Non-pigmented ciliary epithelial cell (primary cell): ENCODE measurements at places on chromosomes 3 and 15.

DNA sequence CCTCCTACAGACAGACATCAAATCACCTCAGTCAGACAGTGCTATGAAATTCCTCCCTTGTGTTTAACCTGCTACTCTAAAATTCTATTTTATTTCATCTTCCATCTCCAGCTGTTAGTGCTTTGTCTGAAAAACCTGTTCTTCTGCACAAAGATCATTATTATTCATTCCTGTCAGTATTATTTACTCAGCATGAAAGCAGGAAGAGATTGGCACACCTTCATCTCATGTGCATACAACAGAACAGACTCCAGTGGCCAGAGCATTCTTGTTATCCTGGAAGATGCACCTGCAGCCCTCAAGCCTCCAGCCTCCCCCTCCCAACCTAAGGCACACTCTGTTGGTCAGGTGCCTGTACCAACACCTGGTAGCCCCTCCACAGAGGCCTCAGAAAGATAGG lies 1.8 kb upstream of the ROPN1B start:
- DNase-seq, result no peak

GRCh38 chr15:52093539-52094510 lies 18.8 kb downstream of the BCL2L10 start:
- DNase-seq, result peak; percentile 66

GRCh38 chr15:77507143-77507897 lies 86.6 kb downstream of the HMG20A start:
- DNase-seq, result no peak

- no peak for DNase-seq
Observed at GRCh38 chr3:38614651-38615352, 34.7 kb downstream of the SCN5A start.

- DNase-seq, result no peak
Observed at GRCh38 chr3:134858441-134859035, 63.5 kb downstream of the EPHB1 start.

DNA sequence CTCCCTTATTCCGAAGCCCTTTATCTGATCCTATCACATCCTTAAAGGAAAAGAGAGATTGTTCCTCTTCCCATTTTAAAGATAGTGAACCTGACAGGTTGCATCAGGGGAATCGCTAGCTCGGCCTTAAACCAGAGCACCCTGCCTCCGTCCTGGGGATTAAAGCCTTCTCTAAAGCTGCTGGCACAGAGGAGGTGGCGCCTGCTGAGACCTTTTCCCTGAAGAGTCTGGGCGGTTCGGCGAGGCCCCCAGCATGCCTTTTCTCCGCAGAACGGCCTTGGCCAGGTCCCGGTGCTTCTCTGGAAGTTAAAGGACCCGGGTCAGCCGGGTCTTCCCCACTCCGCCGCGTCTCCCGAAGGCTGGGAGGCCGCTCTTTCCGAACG lies 593 bp downstream of the FAM219B start:
- no peak for DNase-seq

DNA sequence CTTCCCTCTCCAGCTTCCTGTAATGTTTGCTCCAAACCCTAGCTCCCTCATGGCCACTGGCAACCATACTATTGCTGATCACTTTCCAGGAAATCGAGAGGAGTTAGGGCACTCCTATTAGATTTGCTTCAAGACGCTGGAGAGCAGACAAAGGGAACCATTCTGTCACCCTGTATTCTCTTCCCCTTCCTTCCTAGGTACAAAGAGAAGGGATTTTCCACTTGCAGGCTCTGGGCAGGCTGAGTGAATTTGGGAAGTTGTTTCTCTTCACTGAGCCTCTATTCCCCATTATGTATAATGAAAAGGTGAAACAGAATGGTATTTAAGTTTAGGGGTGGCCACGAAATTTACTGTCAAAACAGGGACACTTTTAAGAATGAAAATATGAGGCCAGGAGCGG lies 99.4 kb upstream of the LPP start:
- no peak for DNase-seq

- peak; percentile 96 for DNase-seq
Observed at GRCh38 chr3:101940521-101941317, 91.4 kb downstream of the NFKBIZ start.

- no peak for DNase-seq
Observed at GRCh38 chr3:170044271-170044670, 6.5 kb downstream of the GPR160 start.

- DNase-seq, result peak; percentile 97
Observed at GRCh38 chr3:140529096-140529495, 148.8 kb upstream of the TRIM42 start.

DNA sequence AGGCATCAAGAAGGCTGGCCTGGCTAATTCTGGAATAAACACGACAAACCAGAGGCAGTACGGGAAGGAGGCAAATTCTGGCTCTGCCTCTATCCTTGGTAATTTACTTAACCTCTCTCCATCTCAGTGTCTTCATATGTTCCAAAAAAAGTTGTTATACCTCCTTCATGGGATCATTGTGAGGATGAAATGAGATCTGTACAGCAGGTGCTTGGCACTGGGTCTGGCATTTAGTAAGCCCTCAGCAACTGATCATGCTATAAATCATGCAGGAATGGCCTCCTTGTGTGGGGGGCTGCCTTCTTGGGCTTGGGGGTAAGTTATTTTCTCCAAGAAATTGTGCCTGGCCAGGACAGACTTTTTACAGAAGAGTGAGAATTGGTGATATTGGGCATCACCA lies 38.3 kb upstream of the TRA2B start:
- DNase-seq, result no peak

GRCh38 chr3:190847436-190847835 lies 15.1 kb downstream of the GMNC start:
- DNase-seq, result no peak

DNA sequence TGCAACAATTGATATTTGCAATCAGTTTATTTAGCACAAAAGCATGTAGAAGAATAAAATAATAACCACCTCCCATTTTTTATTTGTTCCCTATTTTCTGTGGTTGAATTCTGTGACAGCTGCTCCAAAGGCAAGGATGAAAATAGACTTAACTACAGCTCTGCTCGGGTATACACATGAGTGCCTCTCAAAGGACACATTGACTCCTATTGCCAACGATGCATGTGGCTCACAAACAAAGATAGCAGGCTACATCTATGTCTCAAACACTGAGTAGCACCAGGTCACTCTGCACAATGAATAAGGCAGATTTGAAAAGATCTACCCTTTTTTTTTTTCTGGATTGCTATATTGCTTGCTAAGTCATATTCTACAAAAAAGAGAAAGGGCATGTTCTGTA lies 612.9 kb downstream of the ROBO1 start:
- no peak for DNase-seq

DNA sequence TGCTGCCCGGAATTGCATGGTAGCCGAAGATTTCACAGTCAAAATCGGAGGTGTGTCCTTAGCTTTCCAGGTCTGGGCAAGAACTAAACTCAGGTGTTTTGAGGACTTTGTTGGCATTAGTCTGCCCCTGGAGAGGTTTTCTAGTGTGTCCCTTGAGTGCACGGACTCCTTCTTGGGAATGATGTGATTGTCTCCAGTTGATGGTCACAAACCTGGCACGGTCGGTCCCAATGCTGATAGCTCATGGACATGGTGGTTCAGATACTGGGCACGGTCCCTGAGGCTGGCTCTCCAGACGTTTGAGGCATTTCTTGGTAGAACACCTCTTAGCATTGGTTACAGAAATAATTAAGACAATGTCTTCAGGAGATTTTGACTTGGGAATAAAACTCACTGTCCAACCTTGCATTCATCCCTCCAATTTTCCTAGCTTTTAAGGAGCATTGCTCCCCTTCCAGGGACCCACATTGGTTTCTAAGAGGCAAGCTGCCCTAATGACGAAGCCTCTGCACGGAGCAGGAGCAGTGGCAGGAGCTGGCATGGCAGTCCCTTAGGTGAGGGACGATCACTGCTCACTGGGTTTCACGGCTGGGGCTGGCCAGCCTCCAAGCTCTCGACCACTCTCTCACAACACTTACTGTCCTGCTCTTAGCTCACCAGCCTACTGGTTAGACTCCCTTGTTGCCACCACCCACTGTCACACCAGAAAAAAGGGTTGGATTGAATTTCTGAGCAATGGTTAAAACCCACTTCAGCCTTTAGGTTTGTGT lies 68.1 kb downstream of the PGPEP1L start:
- no peak for DNase-seq

GRCh38 chr15:60568301-60568742 lies 89.4 kb upstream of the ICE2 start:
- no peak for DNase-seq

- no peak for DNase-seq
Observed at GRCh38 chr15:55108858-55109518, 87.8 kb downstream of the RSL24D1 start.

DNA sequence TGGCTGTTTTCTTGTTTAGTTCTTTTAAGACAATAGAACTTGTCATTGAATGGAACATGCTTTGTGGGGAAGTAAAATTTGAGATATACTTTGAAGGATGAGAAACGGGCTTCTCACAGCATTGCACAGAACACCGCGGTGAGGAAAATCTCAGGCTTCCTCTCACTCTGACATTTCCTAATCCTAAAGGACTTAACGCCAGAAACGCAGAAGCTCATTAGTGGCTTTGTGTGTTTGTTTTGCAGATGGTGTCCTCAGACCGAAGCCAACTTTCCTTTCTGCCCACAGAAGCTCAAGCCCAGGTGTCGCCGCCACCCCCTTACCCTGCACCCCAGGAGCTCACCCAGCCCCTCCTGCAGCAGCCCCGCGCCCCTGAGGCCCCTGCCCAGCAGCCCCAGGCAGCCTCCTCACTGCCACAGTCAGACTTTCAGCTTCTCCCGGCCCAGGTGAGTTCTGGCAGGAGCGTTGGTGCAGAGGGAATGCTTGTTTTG lies 78.9 kb upstream of the BLM start:
- no peak for DNase-seq

- DNase-seq, result no peak
Observed at GRCh38 chr3:173630849-173631248, 233.3 kb downstream of the NLGN1 start.

DNA sequence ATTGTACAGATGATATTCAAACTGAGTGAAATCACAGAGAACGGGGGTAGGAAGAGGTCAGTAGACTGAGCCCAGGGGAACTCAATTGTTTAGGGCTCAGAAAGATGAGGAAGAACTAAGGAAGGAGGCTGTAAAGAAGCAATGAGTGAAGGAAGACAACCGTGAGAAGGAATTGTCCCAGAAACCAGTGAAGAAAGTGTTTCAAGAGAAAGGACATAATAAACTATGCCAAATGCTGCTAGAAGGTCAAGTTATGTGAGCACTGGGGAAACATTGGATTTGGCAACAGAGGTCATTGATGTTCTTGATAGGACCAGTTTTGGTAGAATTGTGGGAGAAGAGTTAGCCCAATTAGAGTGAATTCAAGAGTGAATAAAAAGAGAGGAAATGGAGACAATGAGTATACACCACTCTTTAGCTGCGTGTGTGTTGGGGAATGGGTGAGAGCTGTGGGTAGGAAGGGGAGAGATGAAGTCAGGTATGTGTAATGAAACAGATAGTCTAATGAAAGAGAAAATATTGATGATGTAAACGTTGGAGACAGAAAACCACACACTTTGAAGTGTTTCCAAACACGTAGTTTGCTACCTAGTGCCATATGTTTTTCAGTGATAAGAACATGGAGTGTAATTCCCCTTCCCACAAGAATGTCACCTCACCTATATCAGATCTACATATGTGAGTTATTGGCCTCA lies 42.5 kb upstream of the MME start:
- no peak for DNase-seq

DNA sequence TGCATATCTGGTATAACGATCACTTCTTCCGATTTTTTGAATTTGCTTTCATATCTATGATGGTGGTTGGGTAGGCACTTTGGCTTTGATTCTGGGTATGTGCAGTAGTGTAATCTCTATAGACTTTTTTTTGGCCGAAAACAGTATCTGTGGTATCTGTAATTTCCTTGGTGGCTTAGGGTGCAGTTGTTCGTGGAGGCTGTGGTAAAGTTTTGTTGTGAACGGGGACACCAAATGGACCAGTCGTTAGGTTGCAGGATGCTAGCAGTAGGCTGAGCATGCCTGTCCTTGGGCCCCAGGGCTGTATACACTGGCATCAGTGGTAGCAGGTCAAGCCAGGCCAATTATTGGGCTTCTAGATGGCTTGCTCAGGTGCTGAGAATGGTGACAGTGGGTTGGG lies 55.2 kb downstream of the CCDC66 start:
- no peak for DNase-seq

GRCh38 chr3:58039601-58040000 lies 31.4 kb downstream of the FLNB start:
- DNase-seq, result no peak

DNA sequence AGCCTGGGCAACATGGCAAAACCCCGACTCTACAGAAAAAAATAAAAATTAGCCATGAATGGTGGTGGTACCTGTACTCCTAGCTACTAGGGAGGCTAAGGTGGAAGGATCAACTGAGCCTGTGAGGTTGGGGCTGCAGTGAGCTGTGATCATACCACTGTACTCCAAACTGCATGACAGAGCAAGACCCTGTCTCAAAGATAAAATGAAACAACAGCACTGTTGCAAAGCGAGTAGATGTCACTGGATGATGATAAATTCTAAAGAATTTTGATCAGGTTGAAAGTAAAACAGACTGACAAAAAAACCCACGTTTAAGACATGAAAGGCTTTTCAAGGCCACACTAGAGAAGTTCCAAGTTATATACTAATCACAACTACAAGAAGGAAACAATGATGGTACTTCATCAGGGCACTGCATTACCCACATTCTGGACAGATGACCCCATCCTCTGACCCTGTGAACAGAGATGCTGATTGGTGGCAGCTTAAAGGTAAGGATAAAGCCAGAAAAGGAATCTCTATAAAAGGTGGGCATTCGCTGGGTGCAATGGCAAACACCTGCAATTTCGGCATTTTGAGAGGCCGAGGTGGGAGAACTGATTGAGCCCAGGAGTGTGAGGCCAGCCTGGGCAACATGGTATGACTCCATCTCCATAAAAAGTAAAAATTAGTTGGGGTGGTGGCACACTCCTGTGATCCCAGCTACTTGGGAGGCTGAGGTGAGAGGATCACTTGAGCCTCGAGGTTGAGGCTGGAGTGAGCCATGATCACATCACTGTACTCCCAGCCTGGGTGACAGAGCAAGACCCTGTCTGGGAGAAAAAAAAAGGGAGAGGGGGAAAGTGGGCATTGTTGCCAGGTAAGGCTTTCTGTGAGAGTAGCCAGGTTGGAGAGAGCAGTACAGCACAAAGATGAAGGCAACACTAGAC lies 59.2 kb downstream of the TBL1XR1 start:
- DNase-seq, result no peak

- no peak for DNase-seq
Observed at GRCh38 chr3:142656575-142656974, 60.4 kb downstream of the PLS1 start.
